Stimulated activated CD8-positive, alpha-beta memory T cell treated with anti-CD3 and anti-CD28 coated beads, Interleukin-15, amount 100 ng/mL, for 48 hours (primary cell): ENCODE measurements at places on chromosomes 3 and 15.

DNA sequence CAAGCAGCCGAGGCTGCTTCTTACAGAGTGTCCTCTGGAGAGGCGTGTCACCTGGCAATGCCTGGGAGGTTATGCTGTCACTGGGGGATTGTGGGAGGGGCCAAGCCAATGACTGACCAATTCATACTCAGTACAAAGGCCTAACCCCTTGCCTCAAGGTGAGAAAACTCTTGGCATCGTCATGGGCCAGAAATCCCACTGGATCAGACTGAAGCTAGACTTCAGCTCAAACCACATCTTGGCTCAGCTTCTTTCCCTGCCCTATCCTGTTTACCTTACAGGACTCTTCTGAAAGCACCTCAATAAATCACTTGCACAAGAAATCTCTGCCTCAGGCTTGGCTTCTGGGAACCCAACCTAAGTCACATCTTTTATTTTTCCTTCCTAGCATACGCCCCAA lies 9.5 kb downstream of the ANAPC13 start:
- DNase-seq, result no peak

DNA sequence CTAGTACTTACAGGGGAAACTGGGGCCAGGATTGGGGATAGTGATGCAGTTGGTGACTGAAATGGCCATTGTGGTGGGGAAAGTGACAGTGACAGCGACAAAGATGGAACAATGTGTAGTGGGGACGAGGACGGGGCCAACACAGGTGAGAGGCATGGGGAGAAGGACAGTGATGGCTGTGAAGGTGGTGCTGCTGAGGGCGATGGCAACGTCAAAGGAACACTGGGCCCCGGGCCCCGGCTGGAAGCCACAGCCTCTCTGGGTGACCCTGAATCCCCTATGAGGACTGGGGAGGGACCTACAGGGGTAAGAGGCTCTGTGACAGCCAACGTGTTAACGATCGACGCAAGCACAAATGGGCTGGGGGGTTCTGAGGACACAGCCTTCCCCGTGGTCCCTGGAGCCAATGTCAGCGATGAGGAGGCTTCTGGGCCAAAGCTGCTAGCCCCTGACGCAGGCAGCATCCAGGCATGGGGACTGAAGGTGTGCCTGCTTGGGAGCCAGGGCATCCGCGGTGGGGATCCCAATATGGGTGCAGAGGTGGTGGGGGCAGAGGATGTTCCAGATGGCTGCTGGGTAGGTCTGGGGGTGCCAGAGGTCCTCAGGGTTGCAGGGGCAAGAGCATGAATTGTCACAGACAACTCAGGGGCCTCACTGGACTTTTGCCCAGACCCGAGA lies 25.2 kb upstream of the GOLGA6C start:
- no peak for DNase-seq

- DNase-seq, result peak; percentile 37
Observed at GRCh38 chr15:90231028-90232017, 2.4 kb downstream of the CIB1 start.

DNA sequence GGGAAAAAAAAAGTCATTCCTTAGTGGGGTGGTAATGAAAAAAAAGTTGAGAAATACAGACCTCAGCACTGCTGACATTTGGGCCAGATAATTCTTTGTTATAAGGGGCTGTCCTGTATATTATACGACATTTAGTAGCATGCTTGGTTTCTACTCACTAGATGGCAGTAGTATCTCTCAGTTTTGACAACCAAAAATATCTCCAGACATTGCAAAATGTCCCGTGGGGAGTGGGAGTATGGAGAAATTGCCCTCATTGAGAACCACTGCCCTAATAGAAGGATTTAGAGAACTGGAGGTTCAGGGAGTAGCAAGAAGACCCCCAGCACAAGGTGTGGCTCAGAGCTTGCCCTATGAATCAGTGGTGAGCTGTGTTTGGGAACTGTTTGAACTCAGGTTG lies 28.6 kb upstream of the TEX264 start:
- no peak for DNase-seq

- no peak for DNase-seq
Observed at GRCh38 chr3:56926243-56926946, 124.6 kb upstream of the ARHGEF3 start.

DNA sequence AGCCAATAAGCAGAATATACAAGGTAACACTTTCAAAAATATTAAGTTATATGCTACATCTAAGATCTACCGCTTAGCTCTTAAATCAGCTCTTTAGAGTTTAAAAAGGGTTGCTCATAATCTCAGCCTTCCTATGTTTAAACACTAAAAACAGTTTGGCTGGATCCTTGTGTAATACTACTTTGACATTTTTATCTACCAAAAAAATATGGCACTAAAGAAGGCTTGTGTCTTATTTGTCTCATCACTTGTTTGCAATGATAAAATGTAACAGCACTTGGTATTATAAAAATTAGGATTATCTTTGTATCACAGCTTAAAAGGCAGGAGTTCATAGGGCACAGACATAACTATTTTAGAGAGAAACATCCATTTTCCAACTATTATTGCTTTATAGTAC lies 9.8 kb downstream of the ANKRD28 start:
- DNase-seq, result no peak

DNA sequence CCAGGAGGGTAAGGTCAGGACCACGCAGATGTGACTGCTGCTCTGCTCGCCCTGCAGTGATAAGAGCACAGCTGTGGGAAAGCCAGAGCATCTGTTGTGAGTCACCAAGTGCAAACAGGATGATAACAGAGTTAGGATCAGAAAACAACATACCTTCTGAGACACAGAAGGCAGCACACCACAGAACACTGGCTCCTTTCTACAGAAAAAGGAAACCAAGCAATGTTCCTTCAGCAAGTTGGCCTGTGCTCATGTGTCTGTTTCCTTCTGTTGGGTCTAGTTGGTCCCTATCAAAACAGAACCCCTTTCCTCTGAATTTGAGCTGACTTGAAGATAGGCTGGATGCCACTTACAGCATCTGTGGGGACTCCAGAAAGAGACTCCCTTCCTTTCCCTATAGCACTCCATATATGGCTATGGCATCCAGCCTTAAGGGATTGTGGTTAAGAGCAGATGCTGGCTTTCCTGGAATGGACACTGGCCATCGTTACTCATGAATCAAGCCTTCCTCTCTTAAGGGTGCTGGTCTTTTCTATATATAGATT lies 440.7 kb upstream of the THBS1 start:
- no peak for DNase-seq

- DNase-seq, result no peak
Observed at GRCh38 chr15:42332331-42332730, 27.0 kb upstream of the CAPN3 start.

DNA sequence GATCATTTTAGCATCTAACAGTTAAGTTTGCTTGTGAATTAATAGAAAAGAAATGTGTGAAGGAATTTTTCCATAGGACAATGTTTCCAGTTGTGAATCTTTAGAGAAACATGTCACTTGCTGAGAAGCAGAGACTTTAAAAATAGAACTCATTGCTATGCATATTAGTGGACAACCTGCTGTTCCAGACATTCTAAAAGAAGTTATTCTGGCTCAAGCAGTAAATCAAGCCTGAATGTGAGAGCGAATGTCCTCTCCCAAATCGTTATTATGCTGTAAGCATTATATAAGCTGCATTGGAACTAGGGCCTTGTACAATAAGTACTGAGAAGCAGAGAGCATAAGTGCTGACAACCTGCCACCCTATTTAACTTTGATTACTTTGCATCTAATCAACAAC lies 990.9 kb downstream of the PLOD2 start:
- DNase-seq, result no peak

DNA sequence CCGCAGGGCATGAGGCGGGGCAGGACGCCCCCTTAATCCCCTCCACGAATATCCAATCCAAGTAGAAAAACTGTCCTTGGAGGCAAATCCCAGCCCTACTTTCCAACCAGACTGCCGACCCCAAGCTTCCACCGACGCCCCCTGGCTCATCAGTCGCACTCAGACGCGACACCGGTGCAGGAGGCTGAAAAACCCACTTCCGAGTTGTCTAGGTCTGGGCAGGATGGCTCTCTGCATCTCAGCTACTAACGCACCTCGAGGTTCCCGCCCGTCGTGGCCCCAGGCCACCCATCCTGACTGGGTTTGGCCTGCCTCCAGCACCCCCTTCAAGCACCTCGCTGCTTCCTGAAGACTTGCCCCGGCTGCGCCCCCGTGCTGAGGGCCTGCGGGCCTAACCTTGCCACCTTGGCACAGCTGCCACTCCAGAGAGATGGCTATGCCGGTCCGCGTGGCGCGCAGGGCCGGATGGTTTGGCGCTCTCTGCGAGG lies 15.5 kb downstream of the RGMA start:
- no peak for DNase-seq
